OCI-M1 (cell line): ENCODE measurements at places on chromosomes 6 and 20.

GRCh38 chr20:51372176-51372803, 170.2 kb downstream of the NFATC2 start:
- peak; percentile 77 for DNase-seq

- peak; percentile 14 for DNase-seq
Measured at GRCh38 chr20:35568645-35569044, 26.8 kb downstream of the ERGIC3 start.

- DNase-seq = peak; percentile 92
Measured at GRCh38 chr6:39166189-39166911, 51.4 kb upstream of the SAYSD1 start.

DNA sequence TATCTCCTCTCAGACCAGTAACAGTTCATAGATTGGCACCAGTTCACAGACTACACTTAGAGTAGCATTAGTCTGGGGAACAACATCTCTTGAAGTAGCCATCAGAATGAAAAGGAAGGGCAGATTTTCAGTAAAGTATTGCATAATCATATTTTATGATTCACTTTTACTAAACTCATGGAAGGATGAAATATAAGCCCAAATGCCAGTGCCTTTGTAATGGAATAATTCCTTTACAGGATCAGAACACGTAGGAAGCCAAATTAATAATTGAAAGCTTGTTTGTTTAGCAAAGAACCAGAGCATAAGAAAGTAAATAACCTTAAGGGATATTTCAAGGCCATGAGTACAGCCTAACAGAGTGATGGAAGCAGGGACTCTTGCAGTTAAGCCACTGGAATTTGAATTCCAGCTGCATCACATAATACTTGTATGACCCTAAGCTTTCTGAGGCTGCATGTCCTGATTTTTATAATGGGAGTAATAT, 11.4 kb upstream of the LOC128125822 start:
- no peak for DNase-seq

DNA sequence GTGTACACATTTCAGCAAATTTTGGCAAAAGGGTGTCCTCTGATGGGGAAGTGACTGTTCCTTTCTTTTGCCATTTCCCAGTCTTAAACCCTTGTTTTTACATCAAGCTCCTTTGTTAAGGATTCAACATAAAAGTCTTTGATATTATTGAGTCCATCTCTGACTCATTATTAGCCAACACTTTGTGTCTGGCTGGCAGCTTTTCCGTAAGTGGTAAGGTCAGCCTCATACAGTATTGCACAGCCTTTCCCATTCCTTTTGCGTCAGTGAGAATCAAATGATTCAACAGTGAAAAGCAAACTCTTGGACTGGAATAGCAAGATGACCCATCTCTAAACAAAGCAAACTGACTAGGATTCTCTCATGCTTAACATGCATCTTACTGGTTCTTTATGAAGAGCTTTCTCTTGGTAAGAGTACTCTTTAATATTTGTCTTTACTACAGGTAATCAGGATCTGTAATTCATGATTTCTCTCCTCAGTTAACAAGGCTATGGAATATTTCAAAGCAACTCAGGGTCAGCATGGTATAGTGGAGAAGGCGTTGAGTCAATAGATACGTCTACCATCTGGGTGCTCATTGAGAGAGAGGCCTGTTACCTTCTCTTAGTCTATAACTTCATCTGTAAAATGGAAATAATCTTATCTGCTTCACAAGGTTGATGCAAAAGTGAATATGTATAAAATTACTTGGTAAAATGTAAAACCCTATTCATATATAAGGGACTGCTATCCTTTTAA, 183.6 kb downstream of the PRL start:
- no peak for DNase-seq

GRCh38 chr20:39785252-39785917, 823.2 kb downstream of the DHX35 start:
- DNase-seq = no peak

DNA sequence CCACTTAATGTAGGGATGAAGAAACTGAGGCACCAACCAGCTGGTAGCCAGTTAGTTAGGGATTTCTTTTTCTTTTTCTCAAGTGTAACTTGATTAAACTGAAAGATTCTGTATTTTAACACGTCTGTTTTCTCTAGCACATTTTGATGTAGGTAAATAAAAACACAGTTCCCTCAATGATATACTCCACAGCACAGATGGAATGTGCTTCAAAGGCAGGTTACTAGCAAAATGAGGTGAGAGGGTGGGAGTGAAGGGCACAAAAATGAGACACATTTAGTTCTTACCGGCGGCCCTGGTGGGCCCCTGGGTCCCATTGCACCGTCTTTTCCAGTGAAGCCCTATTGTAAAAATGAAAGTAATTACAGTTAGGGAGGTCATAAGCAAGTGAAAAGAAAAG, 108.9 kb downstream of the COL12A1 start:
- no peak for DNase-seq

- DNase-seq = no peak
Measured at GRCh38 chr6:7021301-7021700, 86.5 kb upstream of the RREB1 start.

- DNase-seq = no peak
Measured at GRCh38 chr20:9831032-9831431, 7.8 kb downstream of the PAK5 start.

DNA sequence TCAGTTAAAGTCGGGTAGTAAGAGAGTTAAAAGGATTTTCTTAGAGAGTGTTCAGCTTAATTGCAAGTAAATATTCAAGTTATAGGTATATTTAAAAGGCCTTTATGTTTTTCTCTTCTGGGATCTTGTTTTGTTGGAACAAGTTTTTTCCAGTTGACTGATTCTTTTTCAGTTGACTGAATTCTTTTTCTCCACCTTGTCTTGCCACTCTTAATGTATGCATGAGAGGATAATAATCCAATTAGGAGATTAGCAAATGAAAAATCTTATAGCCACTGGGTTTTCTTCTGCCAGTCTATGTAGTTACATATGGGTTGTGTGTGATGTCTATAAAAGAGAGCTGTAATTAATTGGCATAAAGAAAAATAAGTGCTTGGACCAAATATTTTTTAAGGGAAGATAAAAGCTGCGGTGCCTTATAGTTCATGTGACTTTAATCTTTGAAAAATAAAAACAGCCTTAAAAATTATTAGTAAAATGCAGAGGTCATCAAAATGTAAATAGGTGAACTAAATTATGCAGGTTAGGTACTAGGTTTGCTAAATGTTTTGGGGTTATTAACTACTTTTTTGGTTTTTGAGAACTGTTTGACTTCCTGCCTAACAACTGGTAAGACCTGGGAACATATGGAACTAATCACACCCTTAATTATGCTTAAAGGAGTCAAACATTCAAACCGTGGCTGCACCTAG, 367.2 kb downstream of the HTR1B start:
- no peak for DNase-seq

- DNase-seq = peak; percentile 44
Measured at GRCh38 chr20:10115021-10115420, 80.2 kb downstream of the ANKEF1 start.

GRCh38 chr20:16434062-16434664, 139.1 kb downstream of the KIF16B start:
- peak; percentile 90 for DNase-seq

- peak; percentile 91 for DNase-seq
Measured at GRCh38 chr20:17678295-17678694, 3.7 kb downstream of the RRBP1 start.

- no peak for DNase-seq
Measured at GRCh38 chr6:148952147-148953035, 205.6 kb downstream of the UST start.

DNA sequence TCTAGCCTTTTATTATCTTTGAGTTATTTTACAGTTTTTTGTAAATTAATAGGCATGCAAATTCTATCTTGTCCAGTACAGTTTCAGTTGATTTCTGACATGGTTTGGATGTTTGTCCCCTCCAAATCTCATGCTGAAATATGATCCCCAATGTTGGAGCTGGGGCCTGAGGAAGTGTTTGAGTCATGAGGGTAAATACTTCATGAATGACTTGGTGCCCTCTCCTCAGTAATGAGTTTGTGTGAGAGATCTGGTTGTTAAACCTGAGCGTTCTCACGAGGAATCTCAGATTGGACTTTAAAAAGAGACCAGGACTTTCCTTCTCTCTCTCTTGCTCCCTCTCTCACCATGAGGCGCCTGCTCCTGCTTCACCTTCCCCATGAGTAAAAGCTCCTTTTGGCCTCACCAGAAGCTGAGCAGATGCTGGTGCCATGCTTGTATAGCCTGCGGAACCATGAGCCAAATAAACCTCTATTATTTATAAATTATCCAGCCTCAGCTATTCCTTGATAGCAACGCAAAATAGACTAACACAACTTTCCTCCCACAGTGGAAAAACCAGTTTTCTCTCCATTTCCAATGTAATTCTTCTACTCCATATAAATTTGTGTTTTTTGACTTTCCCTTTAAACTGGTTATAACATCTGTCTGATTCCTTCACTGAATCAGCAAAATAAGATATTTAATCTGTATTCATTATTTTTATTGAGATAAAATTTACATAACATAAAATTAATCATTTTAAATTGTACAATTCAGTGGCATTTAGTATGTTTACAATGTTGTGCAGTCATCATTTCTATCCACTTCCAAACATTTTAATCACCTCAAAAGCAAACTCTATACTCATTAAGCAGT, 78.7 kb upstream of the PRSS16 start:
- no peak for DNase-seq

GRCh38 chr20:56200456-56200855, 48.1 kb upstream of the MC3R start:
- DNase-seq = peak; percentile 37

- peak; percentile 93 for DNase-seq
Measured at GRCh38 chr6:105601541-105602236, 198.8 kb upstream of the PREP start.

DNA sequence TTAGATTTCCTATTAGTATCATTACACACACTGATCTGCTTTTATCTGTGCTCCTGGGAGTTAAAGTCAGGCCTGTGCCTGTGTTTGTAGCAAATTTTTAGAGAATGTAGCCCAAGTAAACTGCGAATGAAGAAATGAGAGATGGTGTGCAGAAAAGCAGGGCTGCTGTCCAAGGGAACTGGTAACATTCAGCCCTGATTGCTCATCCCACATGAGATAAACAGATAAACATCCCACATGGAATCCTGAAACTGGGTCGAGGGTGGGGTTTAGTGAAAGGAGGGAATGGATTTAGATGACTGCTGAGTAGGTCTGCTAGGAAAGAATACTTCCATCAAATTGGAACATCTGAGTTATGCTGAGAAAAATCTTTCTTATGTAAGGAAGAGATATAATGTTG, 69.1 kb downstream of the GRIK2 start:
- DNase-seq = no peak

DNA sequence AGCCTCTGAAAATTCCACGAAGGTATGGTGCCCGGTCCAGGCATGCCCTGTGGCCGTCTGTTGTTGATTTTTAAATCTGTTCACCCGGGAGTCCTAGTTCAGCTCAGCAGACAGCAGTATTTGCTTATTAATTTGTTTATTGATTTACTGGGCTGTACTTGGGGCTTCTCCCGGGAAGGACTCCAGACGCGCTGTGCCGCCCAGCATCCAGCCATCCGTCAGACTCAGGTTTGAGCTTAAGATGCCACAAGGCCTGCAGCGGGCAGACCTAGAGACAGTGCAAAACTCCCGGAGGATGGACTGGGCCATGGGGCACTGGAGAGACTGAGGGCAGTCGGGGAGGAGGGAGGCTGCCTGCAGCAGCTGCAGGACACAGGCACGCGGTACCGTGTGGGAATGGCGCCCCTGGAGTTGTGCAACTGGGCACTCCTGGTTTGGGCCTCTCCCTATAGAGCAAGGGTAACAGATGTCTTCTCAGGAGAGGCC, 17.3 kb upstream of the CCDC167 start:
- DNase-seq = no peak

GRCh38 chr20:50852085-50852484, 57.2 kb downstream of the BCAS4 start:
- no peak for DNase-seq

DNA sequence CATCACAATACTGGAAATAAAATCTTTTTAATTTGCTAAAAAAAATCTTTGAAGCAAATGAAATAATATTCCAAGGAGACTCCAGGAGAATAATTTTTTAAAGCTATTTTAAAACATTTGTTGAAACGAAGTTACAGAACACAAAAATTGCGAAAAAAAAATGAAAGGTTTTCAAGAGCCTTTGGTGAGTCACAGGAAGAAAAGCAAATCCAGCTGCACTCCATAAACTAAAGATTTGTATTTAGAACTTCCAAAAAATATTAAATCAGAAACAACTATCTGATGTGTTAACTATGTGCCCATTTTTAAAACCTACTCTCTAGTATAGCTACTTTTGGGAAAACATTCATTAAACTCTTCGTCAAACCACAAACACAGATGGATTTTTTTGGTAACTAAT, 23.6 kb downstream of the PDSS2 start:
- DNase-seq = no peak

GRCh38 chr6:98039904-98040607, 757.0 kb upstream of the MMS22L start:
- peak; percentile 64 for DNase-seq

- no peak for DNase-seq
Measured at GRCh38 chr20:43558412-43559146, at the start of gene SGK2. SGK2 (plus strand) TSS chr20:43559027; CDS start chr20:43566496, 7,469 bp downstream.

- DNase-seq = no peak
Measured at GRCh38 chr6:2872423-2873358, 30.4 kb downstream of the SERPINB9 start.

DNA sequence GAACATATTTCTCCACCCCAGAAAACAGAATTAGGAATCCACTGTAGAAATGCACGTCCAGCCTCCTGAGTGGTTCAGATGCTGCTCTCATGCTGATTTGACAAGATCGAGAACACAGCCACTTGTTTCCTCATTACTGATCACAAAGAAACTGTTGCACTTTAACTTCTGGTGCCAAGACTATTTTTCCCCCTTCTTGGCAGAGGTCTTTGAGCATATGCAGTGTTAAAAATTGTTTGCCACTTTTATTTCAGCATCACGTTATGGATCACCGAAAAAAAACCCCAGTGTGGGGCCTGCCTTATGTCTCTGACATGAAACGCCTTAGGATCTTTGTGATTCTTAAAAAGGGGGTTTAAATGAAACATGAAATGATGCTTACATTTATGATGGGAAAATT, 1066.9 kb downstream of the KIF16B start:
- DNase-seq = no peak

GRCh38 chr6:53727748-53728147, 62.2 kb upstream of the KLHL31 start:
- no peak for DNase-seq

GRCh38 chr6:31538805-31539400, 2.9 kb downstream of the DDX39B start:
- DNase-seq = no peak
